Activated T-cell treated with anti-CD3 and anti-CD28 coated beads, Interleukin-2, amount 50 U/mL, for 24 hours (primary cell): ENCODE measurements at places on chromosomes 1 and 21.

DNA sequence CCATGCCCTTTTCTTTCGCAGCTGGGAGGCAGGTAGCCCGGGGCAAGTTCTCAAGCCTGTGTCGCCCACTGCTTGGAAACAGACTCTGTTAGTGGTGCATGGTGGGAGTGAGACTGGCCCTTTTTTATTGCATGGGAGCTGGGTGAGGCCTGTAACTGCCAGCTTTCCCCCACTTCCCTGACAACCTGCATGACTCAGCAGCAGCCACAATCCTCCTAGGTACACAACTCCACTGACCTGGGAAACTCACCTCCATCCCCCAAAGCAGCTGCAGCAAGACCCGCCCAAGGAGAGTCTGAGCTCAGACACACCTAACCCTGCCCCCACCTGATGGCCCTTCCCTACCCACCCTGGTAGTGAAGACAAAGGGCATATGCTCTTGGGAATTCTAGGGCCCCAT is 25.8 kb downstream of the PIGP start:
- DNase-seq = no peak

- DNase-seq = no peak
These were observed 384.5 kb downstream of the LMX1A start for GRCh38 chr1:164971921-164972415.

DNA sequence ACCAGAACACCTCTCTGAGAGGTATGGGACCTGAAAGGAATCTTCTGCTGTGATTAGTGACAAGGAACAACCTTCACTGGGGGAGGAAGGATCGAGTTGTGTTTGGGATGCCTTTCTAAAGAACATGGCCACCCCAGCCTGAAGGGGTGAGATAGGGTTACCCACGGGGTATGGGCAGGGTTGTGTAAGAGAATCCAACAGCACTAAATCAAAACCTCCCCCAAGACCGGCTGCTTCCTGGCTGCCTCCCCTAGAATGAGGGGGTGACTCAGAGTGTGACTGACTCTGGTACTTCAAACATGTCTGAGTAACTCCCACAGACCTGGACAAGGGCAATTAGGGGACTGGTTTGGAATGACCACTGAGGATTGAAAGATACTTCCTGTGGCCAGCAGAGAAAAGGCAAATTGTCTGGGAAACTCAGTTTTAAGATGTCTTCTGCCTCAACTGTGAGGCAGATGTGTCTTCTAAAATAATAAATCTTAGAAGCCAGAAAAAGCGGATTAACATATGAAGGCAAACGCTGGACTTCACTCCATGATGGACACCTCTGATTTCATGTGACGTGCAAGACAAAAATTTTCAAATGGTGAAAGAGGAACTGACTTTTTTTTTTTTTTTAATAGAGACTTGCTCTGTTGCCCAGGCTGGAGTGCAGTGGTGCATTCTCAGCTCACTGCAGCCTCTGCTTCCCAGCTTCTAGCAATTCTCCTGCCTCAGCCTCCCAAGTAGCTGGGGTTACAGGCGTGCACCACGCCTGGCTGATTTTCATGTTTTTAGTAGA is 6.7 kb upstream of the PTPN14 start:
- DNase-seq = no peak

DNA sequence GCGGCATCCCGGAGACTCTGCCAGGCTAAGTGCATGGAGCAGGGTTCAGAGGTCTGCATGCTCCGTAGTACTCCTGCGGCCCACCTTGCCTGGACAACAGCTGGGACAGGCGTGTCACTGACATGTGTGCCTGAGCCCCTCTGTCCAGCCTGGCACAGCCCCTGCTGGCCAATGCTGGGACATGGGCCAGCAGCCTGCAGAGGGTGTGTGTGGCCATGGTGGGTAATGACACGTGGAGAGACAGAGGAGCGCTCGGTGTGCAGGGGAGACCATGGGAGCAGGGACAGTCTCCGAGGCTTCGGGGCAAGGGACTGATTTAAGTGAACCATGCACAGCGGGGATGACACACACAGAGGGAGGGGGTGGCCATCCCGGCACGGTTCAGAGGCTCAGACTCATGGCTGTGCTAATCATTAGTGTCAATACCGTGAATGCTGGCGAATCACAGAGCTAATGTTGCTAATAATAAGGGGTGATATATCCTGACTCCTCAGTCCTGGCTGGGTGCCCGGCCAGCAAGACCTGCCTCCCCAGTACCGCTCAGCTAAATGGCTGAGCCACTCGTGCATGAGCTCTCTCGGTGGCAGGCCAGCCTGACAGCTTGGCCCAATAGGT is 41.5 kb downstream of the IGSF21 start:
- no peak for DNase-seq

DNA sequence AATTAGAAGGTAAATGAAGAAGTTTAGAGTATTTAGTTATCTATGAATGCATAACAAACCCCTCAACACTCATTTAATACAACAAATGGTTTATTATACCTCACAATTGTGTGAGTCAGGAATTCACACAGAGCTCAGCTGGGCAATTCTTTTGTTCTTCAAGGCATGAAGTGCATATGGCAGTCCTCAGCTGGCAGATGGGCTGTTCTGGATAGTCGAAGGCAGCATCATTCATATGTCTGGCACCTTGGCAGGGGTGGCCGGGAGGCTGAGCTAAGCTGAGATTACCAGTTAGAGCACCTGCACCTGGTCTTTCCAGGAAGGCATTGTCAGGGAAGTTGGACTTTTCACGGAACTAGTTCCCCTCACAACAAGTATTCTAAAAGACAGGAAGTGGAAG is 286.2 kb upstream of the DUSP10 start:
- no peak for DNase-seq

- no peak for DNase-seq
These were observed 2.8 kb downstream of the SLC35D1 start for GRCh38 chr1:67051196-67051595.

DNA sequence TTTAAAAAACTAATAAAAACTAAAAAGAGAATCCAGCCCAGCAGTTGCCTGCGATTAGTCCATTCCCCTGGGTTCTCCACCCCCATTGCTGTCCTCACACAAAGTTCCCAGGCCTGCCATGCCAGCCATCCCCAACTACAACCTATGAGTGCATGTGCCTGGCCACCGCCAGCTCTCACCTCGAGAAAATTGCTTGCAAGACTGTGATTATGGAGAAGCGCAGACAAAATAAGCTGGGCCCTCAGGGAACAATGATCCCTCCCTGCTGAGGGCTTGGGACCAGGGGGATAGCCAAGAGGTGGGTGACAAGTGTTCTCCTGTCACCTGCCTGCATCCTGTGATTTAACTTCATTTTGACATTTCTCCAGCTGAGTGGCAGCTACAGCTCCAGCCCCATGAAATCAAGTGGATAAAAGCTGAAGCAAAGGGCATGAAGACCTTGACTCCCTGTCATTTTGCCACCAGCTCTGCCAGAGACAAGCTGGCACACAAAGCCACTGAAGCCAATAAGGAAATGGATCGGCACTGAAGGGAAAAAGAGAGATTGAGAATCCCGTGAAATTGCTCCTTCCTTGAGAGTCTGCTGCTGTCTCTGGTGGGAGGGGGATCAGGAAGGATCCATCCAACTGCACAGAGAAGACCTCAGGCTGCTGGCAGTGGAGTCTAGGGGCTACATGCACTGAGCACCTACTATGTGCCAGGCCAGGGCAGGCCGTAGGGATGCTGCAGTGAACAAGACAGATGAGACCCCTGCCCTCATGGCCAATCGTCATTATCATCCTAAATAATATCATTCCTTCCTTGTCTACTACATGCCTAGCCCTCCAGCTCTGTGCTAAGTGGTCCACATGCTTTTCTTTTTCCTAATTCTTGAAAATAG is 40.7 kb downstream of the MATN1 start:
- no peak for DNase-seq

- no peak for DNase-seq
These were observed 101.0 kb downstream of the PDE9A start for GRCh38 chr21:42754270-42754933.

GRCh38 chr1:117093870-117094621 is 27.5 kb downstream of the TRIM45 start:
- no peak for DNase-seq

- no peak for DNase-seq
These were observed 14.7 kb downstream of the PROX1 start for GRCh38 chr1:214002472-214002871.

GRCh38 chr1:38082769-38083263 is 36.2 kb upstream of the POU3F1 start:
- no peak for DNase-seq

GRCh38 chr1:40825996-40826395 is 36.2 kb downstream of the CITED4 start:
- no peak for DNase-seq

GRCh38 chr1:114737314-114737849 is 20.4 kb downstream of the CSDE1 start:
- DNase-seq = no peak

GRCh38 chr1:162178432-162178831 is 108.9 kb downstream of the NOS1AP start:
- DNase-seq = no peak

DNA sequence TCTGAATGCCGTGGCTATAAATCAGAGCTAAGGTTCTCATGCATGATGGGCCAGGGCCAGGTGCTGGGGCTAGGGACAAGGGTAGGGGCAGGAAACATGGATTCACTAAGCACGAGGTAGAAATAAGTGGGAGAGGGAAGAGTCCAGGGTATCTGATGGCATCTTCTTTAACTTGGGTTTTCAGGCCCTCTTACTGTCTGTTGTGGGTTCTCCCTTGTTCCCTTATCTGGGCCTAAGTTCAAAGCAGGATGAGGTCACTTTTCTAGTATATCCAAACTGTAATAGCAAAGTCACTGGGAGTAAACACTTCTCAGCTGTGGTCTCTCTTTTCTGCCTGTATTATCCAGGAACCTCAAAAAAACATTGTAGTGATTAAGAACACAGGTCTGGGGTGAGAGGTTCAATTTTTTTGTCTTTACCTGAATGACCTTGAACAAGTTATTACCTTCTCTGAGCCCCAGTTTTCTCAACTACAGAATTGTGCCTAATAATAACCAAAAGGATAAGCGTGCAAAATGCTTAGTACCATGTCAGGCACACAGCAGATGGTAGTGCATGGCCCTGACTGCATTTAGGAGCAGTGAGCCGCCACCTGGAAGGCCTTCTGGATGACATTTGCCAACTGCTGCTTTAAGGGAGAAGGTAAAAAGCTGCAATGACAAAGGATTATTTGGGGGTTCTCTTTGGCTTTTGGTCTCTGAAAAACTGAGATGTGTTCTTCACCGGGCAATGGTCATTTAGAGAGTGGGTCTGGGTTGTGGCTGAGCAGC is 53.6 kb upstream of the A3GALT2 start:
- DNase-seq = no peak

DNA sequence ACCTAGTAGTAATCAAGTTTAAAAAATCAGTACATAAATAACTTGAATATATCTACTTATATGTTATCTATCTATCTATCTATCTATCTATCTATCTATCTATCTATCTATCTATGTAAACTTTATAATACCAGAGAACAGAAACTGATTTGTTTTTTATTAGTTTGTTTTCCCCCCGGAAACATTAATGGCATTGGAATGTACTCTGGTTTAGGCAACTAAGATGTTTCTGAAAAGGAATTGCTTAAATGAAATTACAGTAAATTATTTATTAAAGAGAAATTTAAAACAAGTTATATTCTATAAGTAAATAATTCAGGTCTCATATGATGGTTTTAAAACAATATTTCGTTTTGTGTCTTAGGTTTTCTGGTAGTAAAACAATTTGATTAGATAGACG is 681.0 kb upstream of the ADAMTS5 start:
- no peak for DNase-seq

DNA sequence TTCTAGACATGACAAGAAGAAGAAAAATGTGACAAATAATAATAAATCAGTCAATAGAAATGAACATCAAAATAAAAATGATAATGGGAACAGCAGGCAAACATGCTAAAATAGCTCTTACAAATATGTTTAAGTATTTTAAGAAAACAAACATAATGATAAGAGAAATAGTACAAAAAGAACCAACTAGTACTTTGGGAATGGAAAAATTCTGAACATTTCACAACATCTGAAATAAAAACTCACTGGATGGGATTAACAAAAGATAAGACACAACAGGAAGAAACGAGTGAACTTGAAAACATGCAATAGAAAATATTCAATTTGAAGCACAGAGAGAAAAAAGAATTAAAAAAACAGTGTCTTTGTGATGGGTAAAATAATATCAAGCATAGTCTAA is 115.2 kb upstream of the TSPAN2 start:
- no peak for DNase-seq

DNA sequence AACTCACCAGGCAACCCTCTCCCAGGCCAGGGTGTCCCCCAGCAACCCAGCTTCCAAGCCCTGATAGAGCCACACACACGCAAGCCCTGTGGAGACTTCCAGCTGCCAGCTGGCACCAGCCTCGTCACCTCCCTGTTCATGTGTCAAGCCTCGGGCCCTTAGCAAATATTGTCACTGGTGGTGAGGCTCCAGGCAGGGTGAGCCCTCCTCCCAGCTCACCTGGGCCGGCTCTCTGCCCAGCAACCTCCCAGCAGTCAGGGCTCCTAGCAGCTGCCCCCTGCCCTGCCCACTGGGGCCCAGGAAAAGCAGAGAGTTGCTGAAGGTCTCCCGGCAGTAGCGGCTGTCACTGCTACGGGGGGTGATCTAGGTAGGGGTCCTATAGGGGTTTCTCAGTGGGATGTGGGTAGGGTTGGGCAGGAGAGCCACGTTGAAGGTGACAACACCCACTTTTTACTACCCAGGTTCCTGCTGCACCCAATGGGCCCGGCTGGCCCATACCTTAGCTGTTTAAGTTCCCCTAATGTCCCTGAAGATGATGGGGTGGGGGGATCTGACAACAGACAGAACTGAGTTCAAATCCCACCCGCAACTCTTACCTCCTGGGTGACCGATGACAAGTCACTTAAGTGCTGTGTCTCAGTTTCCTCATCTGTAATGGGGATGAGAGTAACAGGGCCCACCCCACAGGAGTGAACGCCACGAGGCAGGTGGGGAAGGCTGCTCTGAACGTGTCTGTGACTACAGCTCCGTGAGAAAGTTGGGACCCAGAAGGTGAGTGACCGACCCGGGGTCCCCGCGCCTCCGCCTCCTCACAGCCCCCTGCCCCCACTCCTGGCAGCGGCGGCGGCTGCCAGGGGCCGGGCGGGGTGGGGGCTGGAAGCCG is 678 bp downstream of the TTC39A start:
- no peak for DNase-seq

DNA sequence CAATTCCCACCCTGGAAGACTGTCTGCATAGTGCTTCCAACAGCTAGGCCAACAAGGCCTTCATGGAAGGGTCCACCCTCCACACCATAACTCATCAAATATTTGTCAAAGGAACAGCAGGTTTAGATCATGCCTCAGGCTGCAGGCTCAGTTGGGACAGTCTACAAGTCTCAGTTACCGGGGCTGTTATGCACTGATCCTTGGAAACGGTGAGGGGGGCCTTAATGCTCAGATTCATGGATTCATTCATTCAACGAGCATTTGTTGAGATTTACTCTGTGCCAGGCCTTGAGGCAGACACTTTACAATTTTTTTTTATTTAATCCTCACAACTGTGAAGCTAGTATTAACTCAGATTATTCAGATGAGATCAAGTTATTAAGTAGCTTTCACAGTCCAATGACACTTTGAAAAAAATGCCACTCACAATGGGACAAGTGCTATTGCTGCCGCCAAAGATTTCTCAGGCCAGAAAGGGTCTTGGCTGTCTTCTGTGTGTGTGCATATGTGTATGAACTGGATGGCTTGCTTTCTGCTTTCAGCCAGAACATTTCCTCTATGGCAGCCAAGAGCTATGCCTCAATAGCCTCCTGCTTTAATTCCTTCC is 8.9 kb upstream of the C1orf216 start:
- DNase-seq = no peak
